ENCODE measurements at places on chromosomes 1 and 21.
A peak's percentile ranks its signal among the peaks of the same experiment; 100 is the strongest.

DNA sequence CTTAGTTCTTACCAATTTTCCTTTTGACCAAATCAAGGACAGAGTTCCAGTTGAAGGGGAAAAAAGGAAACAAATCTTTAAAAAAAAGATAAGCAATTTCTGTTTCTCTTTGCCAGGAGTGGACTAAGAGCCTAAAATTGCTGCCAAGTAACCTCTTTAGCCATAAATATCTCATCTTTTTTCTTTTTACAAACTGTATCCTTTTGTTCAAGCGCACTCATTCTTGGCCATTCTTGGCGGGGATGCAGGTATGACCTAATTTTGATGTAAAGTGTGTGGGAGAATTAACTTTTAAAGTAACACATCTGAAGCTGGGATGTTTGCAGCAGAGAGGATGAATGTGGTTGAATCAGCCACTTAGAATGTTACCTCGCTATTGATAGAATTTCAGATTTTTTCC lies 13.4 kb upstream of the KIF1B start:
- DNase-seq: no peak

DNA sequence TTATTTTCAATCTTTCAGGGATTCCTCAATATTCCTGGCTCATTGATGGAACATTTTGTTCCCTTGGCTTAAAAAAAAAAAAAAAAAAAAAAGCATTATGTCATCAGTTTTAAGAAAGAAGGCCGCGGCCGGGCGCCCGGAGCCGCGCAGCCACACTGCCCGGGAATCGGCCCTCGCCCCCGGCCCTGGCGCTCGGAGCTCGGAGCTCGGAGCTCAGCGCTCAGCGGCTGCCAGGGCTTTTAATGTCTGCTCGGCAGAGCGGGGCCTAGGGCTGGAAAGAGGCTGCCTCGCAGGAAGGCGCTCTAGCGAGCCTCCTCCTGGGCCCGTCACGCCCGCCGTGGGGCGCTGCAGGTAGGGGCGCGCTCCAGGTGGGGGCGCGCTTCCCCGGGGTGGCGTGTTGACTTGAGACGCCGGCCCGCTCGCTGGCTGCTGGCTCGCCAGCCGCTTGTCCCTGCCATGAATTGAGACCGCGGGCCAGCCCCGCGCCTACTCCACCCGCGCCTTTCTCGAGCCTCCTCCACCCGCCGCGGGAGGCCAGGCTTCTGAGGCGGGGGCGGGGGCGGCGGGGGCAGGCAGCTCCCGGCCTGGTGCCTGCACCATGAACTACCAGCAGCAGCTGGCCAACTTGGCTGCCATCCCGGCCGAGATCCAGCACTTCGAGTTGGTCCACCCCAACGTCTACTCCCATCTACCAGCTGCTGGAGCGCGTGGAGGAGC lies 5.4 kb upstream of the TDRD5 start:
- peak; percentile 37 for DNase-seq

GRCh38 chr1:36506276-36506920 lies 23.7 kb upstream of the CSF3R start:
- DNase-seq: no peak

GRCh38 chr1:65509912-65510680 lies 89.6 kb downstream of the LEPR start:
- DNase-seq: no peak

DNA sequence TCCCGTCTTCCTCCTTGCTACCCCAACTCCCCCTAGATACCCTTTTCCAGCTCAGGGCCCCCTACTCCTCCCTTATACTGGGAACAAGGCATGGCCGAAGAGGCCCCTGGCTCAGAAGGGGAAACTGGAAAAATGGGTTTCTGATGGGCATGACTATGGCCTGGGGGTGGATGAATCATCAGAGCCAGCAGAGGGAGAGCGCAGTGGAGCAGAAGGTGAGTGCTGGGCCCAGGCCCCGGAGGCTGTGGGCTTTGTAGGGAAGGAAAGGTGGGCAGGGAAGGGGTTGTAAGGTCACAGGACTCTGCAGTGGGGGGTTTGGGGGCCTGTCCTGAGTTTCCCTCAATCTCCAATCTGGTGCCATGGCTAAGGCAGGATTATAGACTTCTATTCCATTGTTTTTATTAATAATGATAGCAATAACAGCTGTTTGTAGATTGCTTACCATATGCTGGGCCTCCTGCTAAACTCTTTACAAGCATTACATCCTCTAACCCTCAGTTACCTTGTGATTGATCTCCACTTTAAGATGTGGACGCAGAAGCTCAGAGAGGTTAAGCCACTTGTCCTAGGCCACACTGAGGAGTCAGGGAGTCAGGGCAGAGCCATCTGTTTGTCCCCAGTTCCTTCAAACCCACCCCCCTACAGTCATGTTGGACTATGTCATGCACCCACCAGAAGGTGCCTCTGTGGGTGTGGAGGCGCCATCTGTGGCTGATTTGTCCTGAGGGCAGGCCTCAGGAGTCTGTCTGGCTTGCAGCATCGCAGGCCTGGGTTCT lies 36.2 kb upstream of the ZNF362 start:
- no peak for DNase-seq

GRCh38 chr1:165905853-165906252 lies 78.4 kb downstream of the UCK2 start:
- DNase-seq: no peak

DNA sequence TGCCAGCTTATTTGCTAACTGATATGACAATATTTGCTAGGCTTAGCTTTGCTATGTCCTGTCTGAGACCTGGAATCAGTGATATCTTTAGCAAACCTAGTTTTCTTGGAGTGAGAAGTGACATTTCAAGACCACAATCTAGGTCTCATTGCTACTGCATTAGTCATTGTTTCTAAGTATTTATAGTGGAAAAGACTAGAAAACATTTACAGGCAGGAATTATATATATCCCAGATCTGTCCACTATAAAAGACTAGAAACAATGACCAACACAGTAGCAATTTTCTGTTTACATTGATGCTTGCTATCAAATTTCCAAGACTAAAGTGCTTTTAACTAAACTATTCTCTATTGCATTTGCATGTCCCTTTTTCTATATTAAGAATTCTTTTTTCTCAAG lies 5.0 kb upstream of the RGS18 start:
- no peak for DNase-seq

DNA sequence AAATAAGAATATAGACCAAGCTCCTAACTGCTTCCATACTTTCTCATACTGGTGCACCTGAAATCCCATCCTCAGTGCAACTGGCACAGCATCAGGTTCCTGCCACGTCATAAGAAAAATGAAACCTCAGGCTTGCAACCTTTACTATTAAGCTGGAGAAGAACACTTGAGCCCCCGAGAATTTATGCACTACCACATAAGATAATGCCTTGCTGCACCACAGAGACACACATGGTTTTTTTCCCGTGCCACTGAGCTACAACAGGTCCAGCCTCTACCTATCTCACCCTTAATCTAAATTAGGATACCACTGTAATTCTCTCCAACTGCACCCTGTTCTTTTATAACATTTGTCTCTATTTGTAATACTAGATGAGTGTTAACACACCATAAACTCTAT lies 174.5 kb downstream of the DENND1B start:
- DNase-seq: no peak

GRCh38 chr1:160767395-160768294 lies 28.3 kb upstream of the LY9 start:
- no peak for DNase-seq

DNA sequence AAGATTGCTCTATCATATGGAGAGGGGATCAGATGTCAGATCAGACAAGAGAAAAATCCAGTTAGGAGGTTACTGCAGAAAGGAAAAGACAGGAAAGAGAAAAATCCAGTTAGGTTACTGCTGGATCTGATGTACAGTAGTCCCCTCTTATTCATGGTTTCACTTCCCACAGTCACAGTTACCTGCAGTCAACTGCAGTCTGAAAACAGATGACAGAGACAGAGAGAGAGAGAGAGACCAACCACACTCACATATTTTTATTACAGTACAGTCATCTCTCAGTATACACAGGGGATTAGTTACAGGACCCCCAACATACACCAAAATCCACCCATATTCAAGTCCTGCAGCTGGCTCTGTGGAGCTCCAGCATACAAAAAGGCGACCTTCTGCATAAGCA lies 29.3 kb downstream of the NUP133 start:
- no peak for DNase-seq

DNA sequence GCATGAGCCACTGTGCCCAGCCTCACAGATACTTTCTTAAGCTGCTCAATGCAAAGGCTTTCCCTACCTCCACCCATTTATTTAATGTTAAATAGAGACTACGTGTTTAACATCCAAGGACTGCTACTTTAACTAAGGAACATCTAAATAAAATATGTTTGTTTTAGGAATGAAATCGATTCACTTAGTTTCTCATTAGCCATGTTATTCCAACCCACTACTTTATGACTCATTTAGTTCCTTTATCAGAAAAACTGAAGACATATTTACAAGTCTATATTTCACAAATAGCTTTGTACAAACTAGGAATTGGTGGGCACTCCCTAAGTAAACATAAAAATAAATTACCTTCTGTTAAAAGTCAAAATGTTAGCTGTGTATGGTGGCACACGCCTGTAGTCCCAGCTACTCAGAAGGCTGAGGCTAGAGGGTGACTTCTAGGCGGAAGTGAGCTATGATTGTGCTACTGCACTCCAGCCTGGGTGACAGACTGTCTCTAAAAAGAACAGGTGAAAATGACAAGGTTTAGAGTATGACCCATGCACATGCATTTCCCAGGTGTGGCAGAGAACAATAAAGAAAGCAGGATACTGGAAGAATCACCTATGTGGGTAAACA lies 39.9 kb upstream of the AK4 start:
- DNase-seq: no peak

GRCh38 chr1:43340559-43340958 lies 2.9 kb downstream of the MPL start:
- no peak for DNase-seq

DNA sequence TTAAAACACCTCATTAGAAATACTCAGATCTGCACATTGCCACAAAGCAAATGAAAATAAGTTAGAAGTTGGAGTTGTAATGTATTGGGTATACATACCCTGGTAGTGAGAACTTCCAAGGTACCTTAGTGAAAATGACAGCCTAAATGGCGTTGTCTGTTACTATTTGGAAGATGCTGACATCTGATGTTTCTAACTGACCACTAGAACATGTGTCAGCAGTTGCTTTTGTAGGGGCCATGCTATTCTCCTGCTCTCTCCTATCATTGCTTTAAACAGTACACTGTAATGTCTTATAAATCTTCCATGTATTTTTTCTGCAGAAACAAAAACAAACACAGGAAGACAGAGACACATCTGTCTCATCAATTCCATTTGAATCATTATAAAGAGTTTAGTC lies 40.1 kb downstream of the LAMC1 start:
- DNase-seq: no peak

DNA sequence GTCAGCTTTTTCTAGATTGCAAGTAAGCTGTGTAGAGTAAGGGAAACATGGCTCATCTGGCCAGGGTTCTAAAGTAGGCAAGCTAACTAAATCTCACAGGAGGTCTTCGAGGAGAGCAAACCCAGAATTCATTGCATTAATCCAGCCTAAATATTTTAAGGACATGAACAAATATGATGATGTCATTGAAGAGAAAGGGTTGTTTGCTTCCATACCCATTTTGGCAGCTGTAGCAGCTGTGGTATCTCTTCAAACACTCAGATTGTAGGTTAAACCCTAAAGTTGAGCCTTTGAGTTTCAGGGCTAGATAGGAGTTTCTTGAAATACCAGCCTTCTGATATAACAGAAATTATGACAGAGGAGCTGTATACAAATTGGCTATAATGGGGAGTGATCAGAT lies 200.5 kb upstream of the C1orf105 start:
- no peak for DNase-seq

DNA sequence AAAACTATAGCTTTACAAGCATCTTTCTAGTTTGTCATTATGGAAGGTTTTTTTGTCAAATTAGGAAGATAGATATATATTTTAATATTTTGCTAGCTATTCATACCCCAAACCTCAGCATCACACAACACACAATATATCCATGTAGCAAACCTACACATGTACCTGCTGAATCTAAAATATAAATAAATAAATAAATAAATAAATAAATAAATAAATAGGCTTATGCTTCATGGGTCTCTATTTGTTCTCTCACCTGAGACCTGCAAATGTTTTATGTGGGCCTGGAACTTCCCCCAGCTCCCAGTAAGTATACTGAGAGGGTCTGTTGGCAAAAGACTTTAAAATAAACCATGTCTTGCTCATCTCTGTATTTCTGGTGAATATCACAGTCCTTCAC lies 147.4 kb upstream of the BEND5 start:
- DNase-seq: no peak

GRCh38 chr1:110264430-110264829 lies 54.3 kb downstream of the KCNC4 start:
- no peak for DNase-seq

DNA sequence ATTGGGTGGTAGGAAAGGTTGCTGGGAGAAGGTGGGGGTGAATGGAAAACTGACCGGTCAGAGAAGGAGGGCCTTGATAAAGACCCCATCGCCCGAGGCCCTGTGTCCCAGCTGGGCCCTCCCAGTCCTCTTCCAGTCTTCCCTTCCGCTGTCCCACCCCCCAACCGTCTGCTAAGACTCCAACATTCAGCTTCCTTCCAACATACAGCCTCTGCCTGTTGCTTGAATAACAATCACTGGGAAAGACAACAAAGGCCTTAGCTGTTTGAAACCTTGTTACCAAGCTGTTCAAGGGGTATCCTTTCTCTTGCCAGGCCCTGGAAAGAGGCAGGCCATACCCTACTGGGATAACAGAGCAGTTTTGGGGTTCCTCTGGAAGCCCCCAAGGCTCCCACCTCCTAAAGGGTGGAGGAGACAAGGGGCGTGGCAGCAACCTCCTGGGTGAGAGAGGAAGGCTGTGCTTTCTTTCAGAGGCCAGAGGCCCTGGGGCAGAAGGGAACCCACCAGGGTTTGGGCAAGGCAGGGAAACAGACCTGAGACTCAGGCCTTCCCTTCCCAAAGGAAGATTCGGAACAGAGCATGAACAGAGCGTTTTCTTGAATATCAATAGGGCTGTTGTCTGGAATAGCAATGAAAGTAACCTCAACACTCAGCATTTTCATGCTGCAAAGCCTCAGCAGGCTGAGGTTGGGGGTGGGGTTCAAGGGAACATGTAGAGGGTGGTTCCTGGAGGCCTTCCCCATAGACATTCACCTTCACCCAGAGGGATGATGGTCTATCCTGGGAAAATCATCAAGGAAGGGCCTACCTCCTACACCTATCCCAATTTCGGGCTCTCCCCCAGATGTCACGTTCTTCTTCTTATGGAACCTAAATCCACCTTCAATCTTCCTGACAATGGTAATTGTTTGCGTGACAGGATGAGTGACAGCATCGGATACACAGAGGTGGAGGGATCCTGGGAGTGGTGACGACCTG lies 4.1 kb downstream of the ETNK2 start:
- no peak for DNase-seq

DNA sequence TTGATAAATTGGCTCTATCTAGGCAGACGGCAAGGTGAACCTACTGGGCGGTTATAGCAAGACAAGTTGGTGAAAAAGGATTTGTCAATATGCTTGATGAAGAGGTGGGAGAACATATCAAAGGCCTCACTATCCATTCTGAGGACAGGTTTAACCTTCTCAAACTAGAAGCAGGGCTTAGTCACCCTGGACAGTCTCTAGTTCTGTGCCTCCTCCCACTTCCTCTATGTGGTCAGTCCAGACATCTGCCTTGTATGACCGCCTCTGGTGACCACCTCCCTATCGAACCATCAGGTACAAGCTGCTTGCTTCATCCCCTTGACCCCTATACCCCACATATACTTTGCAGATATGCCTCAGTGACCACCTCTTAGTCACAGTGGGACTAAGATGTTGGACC lies 2.3 kb upstream of the SCYL3 start:
- no peak for DNase-seq

Data from posterior cingulate gyrus (tissue), 11 donors.